ENCODE measurements at places on chromosomes 11 and 22.

DNA sequence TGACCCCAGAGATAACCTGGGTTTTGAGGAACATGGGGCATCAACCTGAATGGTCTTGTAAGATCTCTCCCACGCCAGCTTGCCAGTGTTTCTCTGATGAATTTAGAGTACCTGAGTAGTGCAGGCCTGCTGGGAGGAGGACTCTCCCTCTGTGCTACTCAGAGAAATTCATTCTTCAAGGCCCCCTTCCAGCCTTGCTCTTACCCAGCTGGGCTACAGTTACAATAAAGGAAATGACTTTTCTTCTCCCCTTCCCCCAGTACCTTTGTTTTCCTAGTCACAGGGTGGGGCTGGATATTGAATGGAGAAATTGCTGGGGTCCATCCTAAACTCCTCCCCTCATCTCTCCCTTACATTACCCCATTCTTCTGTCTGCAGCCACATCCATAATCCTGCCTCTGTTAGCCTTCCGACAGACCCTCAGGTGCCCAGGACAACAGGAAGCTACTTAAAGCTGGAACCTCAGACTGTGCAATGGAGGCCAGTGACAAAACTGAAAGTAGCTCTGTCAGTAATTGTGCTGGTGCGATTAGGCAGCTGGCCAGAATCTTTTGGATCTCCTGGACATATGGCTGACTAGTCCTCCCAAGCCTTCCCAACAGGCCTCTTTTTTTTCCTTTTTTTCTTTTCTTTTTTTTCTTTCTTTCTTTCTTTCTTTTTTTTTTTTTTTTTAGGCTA, 17.4 kb downstream of the LIMK2 start:
- DNase-seq: peak; percentile 72

- DNase-seq: no peak
Measured at GRCh38 chr11:32881286-32881685, 11.3 kb upstream of the QSER1 start.

DNA sequence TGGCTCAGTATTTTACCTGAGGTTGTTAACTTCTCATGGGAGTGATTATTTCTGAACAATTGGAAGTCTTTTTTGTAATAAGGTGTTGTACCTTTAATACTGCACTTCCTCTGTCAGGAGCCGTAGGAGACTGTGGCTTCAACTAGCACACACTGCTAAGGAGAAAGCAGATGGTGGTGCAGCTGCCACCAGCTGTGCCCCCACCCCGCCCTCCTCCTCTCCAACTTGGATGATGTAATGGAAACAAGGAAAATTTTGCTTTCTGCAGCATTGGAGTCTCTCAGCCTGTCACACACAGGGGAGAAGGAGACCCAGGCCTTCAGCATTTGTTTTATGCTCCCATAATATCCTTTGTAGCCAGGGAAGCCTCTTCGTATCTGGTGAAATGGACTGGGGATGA, 91.2 kb downstream of the TEAD1 start:
- no peak for DNase-seq

GRCh38 chr11:57467508-57468157, 7.3 kb downstream of the RTN4RL2 start:
- no peak for DNase-seq

DNA sequence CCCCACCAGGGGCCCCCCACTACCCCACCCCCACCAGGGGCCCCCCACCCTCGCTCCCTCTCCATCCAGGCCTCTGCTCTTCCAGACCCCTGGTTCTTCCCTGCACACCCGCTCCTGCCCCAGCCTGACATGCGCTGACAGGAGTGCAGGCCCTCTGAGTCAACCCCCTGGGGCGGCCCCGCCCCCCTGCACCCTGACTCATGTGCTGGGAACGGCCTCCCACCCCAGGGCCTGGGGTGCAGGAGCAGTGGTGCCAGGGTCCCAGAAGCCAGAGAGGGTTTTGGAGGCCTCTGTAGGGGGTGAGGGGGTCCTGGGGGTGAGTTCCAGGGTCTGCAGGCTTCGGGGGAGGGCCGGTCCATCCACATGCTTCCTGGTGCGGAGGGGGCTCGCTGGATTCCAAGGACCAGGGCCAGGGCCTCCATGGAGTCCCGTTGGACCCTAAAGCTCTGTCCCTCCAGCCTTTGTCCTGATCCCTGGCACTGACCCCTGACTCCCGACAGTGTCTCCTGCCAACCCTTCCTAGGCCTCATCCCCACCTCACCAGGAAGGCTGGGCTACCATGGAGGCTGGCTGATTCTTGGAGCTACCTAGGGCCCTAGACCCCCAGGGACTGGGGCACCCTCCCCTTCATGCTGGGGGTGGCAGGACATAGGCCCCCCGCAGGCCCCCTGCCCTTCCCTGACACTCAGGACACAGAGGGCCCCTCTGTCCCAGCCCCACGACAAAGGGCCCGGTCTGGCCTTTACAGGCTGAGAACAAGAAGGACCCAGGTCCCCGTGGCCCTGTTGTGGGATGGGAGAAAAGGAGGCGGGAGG, 583 bp upstream of the PKP3 start:
- DNase-seq: peak; percentile 80

Measured in prostate gland (tissue), 2 donors.